Cardiac ventricle fibroblast (primary cell): ENCODE measurements at places on chromosomes 5 and 9. TPM values are rescaled to one million over a fixed set of nuclear protein-coding genes. Genes with fewer than 3 reads are reported as not detected.

DNM1 gene
- total RNA-seq: 3.6 and 5.6 TPM in 2 replicates

ESM1 gene
- 0.25 and 1.1 TPM in 2 replicates for total RNA-seq

HK3 gene
- total RNA-seq: not detected in 2 replicates

BTNL8 gene
- not detected in 2 replicates for total RNA-seq

SLC45A2 gene
- not detected in 2 replicates for total RNA-seq

KIF12 gene
- not detected in 2 replicates for total RNA-seq

B4GALT1 gene
- 88.1 and 95.9 TPM in 2 replicates for total RNA-seq

OR1J4 gene
- total RNA-seq: not detected in 2 replicates

GRM6 gene
- not detected in 2 replicates for total RNA-seq

SDHA gene
- 73.9 and 85.9 TPM in 2 replicates for total RNA-seq

UBLCP1 gene
- total RNA-seq: 24.4 and 29.1 TPM in 2 replicates

P4HA2 gene
- 72.7 and 74.6 TPM in 2 replicates for total RNA-seq

IL4 gene
- total RNA-seq: not detected in 2 replicates

PCDHB4 gene
- 0.64 and 0.75 TPM in 2 replicates for total RNA-seq

UBE2D2 gene
- 46.5 and 51.3 TPM in 2 replicates for total RNA-seq

ENTREP1 gene
- total RNA-seq: 0.12 and 0.29 TPM in 2 replicates

FCN2 gene
- not detected in 2 replicates for total RNA-seq

WNT8A gene
- not detected in 2 replicates for total RNA-seq

CDX1 gene
- total RNA-seq: not detected in 2 replicates

CEP72 gene
- total RNA-seq: 0.94 and 1.1 TPM in 2 replicates

SLCO6A1 gene
- not detected in 2 replicates for total RNA-seq

PCDHGA2 gene
- 3.5 and 5.2 TPM in 2 replicates for total RNA-seq

SUSD3 gene
- 1.9 and 2.1 TPM in 2 replicates for total RNA-seq

OLFM1 gene
- 3.7 and 5.4 TPM in 2 replicates for total RNA-seq

PLAC8L1 gene
- not detected in 2 replicates for total RNA-seq

DMRT2 gene
- not detected in 2 replicates for total RNA-seq

DOCK8 gene
- 0.25 and 1.2 TPM in 2 replicates for total RNA-seq

PCDHGB6 gene
- total RNA-seq: 2.6 and 3.6 TPM in 2 replicates

TXN gene
- 207 and 217 TPM in 2 replicates for total RNA-seq

DRD1 gene
- not detected in 2 replicates for total RNA-seq

SMIM33 gene
- not detected in 2 replicates for total RNA-seq

IL33 gene
- total RNA-seq: 127 and 138 TPM in 2 replicates

RAB3C gene
- not detected in 2 replicates for total RNA-seq

PCDHGB4 gene
- 14.1 and 14.6 TPM in 2 replicates for total RNA-seq

F12 gene
- total RNA-seq: 0.44 and 0.49 TPM in 2 replicates

TAL2 gene
- total RNA-seq: not detected in 2 replicates

SLC34A3 gene
- total RNA-seq: not detected in 2 replicates

SLC25A2 gene
- total RNA-seq: 0.12 TPM in 1 of 2 replicates, not detected in the other

PTGER4 gene
- total RNA-seq: 39.9 and 40.1 TPM in 2 replicates

ADAMTSL1 gene
- 20.9 TPM in 2 replicates for total RNA-seq

APC gene
- 16.7 and 23.7 TPM in 2 replicates for total RNA-seq

PDE6A gene
- not detected in 2 replicates for total RNA-seq

ABO gene
- 0.06 TPM in 1 of 2 replicates, not detected in the other for total RNA-seq
